RKO (cell line): ENCODE measurements at places on chromosomes 6 and 20.
A peak's percentile ranks its signal among the peaks of the same experiment; 100 is the strongest.

DNA sequence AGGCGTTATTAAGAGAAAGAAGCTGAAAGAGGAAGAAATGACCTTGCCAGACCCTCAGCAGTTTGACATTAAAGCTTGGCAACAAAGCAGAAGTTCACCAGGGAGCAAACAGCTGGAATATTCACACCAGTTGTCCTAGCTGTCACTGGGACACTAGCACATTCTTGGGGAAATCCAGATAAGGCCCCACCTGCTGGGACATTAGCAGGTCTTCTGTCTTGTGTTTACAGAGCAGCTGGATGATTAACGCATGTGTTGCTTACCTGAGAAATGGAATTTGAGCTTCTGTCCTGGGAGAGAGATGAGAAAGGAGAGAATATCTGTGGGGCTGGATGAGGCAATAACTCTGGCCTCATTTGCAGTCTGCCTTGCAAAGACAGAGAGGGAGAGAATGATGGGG is 137.6 kb upstream of the RIN2 start:
- no peak for DNase-seq

- no peak for DNase-seq
Measured at GRCh38 chr6:35493307-35493983, 3.4 kb downstream of the TEAD3 start.

- DNase-seq: no peak
Measured at GRCh38 chr6:37519461-37519860, 19.8 kb upstream of the CCDC167 start.

DNA sequence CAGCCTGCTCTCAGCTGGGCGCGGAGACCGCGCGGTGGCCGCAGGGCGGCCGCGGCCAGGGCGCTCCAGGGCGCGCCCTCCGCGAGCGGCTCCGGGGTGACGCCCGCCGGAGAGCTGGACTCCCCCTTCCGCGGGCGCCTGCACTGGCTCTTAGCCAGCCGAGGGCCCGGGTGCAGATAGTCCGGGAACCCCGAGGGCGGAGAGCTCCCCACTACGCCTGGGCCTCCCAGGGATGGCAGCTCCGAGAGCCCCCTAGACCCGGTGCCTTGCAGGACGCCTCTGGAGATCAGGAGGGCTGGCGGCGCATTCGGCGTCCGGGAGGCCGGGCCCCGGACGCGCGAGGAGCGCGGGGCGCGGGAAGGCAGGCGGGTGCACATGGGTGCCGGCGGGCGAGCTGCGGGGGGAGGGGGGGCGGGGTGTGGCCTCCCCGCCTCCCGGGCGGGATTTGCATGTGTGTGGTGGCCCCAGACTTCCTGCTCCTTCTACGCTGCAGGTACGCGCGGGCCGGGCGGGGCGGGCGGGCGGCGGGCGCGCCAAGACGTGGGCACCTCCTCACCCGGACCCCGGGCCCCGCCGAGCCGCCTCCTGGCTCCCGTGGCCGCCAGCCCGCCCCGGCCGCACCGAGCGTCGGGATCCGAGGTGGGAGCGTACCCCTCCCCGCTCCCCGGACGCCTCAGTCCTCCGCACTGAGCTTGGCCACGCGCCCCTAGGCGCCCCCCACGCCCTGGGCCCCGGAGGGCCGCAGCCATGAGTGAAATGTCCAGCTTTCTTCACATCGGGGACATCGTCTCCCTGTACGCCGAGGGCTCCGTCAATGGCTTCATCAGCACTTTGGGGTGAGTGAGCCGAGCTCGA is at the start of gene ITPR3:
TSS of gene ITPR3 (plus strand) at position 467 of the 855 bp plus-strand sequence. CDS start at position 748, 281 bp downstream.
- peak; percentile 86 for DNase-seq

- DNase-seq: no peak
Measured at GRCh38 chr6:142787422-142787821, 157.6 kb downstream of the HIVEP2 start.

DNA sequence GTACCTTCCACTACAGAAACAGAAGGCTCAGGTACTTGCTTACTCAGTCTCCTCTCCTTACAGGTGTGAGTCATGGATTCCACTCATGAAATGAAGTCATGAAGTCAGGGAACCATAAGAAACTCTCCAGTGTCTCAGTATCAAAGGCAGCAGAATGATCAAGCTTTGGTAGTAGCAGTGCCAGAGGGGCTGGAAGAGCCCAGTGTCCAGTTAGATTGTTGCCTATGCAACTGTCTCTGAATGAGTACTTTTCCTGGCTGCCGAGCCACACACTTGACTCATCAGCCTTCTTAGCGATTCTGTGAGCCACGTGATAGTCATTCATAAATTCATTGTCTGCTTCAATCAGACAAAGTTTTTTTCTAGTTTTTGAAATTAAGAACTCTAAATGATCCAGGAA is 52.2 kb upstream of the DTNBP1 start:
- peak; percentile 20 for DNase-seq

DNA sequence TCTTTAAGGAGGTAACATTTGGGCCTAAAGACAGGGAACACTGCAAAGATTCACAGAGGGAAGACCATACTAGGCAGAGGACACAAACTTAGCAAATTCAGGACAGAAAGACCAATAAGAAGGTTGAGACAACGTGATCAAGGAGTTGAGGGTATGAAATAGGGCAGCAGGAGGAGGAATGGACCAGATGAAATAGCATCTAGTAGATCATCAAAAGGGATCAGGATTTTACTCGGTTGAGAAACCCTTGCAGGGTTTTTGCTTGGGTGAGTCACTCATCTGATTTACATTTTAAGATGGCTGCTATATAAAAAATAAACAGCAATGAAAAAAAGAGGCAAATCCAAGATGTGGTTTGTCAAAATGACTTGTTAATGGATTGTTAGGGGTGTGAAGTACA is 4.7 kb downstream of the BCLAF1 start:
- DNase-seq: peak; percentile 66
